ENCODE measurements at places on chromosomes 16 and 17. TPM values are rescaled to one million over a fixed set of nuclear protein-coding genes. Genes with fewer than 3 reads are reported as not detected.
A peak's percentile ranks its signal among the peaks of the same experiment; 100 is the strongest.

Gene PRAC2
- not detected for total RNA-seq

DNA sequence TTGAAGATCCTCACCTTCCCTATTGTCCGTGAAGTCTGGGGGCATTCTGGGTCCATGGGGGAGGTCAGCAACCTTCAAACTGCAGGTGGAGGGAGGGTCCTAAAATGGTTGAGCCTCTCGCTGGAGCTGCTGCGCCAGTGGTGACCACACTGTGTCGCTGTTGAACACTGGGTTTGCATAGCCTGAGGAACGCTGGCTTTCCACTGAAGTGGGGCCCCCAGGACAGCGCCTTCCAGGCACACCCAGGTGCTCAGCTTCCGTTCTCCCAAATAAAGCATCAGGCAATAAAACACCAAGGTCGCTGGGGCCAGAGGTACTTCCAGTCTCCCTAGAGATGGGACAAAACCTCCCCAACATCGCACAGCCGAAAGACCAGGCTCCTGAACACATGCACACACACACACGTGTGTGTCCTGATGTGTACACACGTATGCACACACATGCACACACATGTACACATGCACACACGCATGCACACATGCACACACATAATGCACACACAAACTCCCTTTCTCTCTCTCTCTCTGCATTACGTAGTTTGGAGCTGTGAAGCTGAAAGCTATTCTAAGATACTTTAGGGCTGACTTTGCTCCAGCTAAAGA, 120.6 kb downstream of the IRF8 start:
- DNase-seq = no peak

Gene TSR1
- 47.3 TPM for total RNA-seq

- DNase-seq = no peak
These were observed 372.9 kb downstream of the CDH13 start for GRCh38 chr16:82999711-83000110.

DNA sequence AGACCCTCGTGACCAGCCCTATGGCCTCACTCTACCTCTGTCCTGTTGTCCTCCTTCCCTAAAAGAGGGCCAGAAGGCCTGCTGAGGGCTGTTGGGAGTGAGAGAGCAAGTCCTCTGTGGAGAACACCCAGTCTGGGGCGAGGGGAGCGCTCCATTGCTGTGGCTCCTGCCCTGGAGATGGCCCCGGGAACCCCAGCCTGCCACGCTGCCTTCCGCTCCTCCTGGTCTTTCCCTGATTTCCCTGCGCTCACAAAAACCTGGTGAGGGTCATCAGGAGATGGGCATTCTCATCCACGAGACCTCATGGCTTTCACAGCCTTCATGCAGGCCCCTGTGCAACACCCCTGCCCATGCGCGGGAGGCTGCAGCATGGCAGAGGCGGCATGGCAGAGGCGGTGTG, 21.2 kb downstream of the DRC3 start:
- DNase-seq = no peak

- DNase-seq = no peak
These were observed 14.4 kb upstream of the KCNJ18 start for GRCh38 chr17:21677911-21678310.

Gene C1QL1
- 1.3 TPM for total RNA-seq

- peak; percentile 20 for DNase-seq
These were observed 19.1 kb downstream of the OSBPL7 start for GRCh38 chr17:47802341-47803022.

DNA sequence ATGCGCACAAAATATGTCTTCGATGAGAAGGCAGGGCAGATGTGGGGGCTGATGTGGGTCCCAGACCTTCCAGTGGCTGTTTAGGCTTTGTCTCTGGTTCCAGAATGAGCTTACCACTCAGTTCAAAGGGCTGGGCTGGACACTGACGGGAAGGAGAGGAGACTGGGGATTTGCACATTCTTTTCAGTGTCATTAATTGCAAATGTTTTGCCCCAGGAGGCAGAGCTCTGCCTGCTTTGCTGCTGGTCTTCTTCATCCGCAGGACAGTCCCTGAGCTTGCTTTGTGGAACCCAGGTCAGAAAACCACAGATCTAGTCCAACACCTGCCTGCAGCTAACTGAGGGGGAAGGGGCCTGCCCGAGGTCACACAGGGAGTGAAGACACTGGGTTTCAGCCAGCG, 20.9 kb downstream of the KCNG4 start:
- no peak for DNase-seq

DNA sequence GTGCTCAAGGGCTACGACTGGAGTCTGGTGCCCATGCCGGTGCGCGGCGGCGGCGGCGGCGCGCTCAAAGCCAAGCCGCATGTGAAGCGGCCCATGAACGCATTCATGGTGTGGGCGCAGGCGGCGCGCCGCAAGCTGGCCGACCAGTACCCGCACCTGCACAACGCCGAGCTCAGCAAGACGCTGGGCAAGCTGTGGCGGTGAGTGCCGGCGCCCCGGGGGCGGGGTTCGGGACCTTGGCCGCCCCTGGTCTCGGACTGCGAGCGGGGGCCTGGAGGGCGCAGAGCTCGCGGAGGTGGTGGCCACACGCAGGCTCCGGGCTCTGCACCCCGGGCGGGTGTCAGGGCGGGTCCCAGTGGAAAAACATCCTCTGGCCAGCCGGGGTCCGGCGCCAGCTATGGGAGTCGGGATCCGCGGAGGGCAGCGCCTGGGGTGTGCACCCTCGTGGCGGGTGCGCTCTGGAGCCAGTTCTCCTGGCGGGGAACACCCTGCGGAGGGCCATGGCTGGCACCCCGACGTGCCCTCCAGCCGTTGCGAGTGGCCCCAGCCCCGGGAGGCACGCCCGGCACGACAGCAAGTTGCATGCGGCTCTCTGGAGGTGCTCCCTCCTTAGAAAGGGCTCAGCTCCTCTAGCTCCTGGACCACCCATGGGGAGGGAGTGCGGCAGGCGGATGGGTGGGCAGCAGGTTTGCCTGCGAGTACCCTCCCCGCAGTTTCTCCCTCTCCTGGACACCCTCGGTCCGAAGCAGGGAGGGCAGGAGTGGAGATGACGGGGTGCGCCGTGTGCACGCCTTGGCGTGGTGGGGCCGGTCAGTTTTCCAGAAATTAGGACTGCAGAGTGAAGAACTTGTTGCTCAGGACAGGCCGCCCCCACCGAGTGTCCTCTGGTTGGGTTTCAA, 824 bp downstream of the SOX8 start:
- DNase-seq = no peak

DNA sequence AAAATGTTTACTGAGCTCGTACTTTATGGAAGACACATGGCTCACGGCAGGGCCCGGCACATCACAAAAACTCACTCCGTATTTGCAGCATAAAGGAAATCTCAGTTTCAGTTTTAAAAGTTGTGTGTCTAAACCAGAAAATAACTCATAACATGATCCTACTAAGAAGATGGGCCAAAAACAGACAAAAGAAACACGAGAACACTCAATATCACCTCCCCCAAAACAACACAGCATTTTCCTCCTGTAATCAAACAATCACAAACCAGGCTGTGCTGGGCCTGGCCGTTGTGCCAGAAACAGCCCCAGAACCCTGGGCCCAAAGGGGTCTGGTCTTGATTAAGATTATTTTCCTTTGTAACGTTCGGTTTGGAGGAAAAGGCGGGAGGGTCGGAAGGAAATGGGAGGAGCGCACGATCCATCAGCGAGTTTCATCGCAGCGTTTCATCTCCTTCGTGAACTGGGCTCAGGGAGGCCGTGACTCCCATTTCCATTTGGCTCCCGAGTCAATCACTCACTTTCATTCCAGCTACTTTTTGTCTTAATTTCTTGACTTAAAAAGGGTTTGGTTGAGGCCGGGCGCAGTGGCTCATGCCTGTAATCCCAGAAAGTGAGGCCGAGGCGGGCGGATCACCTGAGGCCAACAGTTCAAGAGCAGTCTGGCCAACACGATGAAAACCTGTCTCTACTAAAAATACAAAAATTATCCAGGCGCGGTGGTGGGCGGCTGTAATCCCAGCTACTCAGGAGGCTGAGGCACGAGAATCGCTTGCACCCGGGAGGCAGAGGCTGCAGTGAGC, 61.4 kb downstream of the NXN start:
- DNase-seq = no peak

DNA sequence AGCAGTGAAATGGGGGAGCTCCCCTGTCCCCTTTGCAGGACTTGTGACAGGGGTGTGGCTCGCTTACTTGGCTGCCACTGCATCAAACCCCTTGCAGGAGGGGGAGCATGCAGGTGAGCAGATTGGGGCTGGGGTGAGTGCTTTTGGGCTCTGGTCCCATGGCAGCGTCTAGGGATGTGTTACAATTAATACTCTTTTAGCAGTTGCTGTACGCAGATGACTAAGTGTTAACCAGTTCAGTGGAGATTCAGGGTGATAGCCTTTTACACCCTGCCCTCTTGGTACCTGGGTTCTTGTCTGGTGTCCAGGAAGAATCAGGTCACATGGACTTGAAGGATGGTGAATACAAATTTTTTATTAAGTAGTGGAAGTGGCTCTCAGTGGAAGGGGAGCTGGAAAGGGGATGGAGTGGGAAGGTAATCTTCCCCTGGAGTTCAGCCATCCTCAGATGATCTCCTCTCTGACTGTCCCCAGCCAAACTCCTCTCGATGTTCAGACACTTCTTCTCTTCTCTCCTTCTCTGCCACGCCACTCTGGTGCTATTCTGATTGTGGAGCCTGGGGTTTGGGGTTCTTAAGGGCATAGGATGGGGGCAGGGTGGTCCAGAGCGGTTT, 100.1 kb downstream of the MARF1 start:
- no peak for DNase-seq

Gene CTRB1
- total RNA-seq = not detected

DNA sequence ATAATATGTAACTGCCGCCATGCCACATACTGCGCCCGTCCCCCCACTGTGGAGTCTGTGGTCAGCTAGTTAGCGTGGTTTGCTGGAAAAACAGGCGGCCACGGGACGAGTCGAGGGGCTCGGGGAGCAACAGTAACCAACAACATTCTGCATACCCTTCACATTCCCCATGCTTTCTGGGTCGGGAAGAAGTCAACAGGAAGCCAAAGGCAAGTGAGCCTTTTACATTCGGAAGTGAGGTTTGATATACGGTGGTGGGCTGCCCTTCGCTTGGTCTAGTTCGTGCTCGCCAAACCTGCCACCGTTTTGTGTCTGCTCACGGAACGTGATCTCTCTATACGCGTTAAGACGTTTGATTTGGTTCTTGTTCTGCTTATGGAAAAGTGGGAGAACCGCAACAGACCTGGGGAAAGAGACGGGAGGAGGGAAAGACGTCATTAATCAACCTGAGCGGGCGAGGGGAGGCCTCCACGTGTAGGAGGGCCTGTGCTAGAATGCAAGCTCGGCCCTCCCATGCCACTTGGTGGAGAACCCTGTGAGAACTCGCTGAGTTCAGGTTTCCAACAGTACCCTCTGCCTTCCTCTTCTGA, 28.9 kb upstream of the CFAP20 start:
- no peak for DNase-seq

Gene TEDC2
- total RNA-seq = 1.7 TPM

Data from fibroblast of lung (primary cell).